ENCODE measurements at places on chromosomes 7 and 10.

DNA sequence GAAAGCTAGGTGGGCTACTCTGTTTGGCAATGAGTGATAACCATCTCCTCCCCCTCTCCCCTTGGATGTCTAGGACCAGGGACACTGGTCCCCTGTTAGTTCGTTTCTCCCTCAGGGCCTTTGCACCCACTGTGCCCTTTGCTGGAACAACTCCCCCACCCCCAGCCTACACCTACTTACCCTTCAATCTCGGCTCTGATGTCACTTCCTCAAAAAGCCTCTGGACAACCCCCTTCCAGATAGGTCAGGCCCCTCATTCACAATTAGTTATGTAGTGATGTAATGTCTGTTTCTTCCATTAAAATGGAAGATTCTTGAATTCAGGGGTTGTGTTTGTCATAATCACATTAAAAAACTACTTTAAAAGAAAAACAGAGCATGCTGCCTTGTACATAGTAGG, 152.9 kb downstream of the SNX10 start:
- no peak for DNase-seq

GRCh38 chr7:11539853-11540252, 292.1 kb downstream of the THSD7A start:
- no peak for DNase-seq

DNA sequence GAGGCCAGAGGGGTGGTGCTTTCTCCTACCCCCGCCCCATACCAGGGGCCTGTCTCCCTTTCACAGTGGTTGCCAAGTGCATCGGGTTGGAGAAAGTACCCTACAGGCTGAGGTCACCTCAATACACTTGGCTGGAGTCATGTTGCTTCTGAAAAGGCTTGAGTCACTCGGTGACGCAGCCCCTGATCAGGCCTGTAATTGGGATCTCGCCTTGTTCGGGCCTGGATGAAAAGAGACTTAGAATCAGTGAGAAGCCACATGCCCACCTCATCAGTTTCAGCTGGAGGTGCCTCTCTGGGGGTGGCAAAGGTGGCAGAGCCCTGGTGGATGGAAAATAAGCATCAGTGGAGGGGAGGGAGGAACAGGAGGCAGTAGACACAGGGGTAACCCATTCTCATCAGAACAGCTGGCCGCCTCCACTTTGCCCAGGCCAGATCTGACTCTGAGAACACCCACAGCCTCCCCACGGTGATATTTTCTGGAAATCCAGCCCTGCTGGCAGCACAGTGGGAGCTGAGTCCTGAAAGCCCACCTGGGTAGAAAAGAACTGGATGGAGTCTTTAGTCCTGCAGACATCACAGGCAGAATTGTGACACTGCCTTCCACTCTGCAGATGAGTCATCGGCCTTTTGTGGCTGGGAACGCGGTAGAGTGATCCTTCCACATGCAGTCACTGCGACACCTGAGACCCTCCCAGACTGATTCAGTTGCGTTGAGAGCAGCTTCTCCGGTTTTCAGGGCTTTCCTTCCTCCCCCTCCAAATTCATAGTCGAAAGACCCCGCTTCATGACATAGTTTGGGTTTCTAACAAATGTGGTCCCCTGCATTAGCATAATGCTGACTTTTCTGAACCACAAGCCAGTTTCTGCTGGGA, 108.0 kb downstream of the GRK5 start:
- DNase-seq: peak; percentile 82

- DNase-seq: no peak
Observed at GRCh38 chr10:614790-615582, 74.5 kb downstream of the DIP2C start.

DNA sequence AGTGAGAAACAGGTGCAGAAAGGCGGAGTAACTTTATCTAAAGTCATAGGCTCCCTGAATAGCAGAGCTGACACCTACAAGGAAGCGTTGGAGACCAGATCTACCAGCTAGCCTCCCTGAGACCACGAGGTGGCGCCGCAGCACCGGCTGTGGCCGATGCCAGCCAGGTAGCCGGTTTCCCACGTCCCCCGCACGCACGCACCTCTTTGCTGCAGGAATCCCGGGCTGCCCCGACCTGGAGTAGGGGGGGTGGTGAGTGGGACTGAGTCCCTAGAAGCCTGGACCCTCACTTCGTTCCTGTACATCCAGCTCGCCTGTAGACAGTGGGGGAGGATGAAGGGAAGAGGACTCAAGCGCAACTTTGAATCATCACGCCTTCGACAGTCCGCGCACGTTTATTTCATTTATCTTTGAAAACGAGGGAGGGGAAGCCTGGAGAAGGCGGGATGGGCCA, 3.7 kb downstream of the ELOVL3 start:
- peak; percentile 80 for DNase-seq

- no peak for DNase-seq
Observed at GRCh38 chr7:114652041-114652440, 237.4 kb downstream of the FOXP2 start.

GRCh38 chr7:102220960-102221800, 65.5 kb upstream of the SH2B2 start:
- DNase-seq: no peak

- no peak for DNase-seq
Observed at GRCh38 chr10:110244550-110244949, 37.1 kb downstream of the MXI1 start.

- no peak for DNase-seq
Observed at GRCh38 chr10:122688293-122688989, 11.2 kb downstream of the C10orf120 start.

- DNase-seq: no peak
Observed at GRCh38 chr7:19284136-19284535, 138.9 kb upstream of the FERD3L start.

DNA sequence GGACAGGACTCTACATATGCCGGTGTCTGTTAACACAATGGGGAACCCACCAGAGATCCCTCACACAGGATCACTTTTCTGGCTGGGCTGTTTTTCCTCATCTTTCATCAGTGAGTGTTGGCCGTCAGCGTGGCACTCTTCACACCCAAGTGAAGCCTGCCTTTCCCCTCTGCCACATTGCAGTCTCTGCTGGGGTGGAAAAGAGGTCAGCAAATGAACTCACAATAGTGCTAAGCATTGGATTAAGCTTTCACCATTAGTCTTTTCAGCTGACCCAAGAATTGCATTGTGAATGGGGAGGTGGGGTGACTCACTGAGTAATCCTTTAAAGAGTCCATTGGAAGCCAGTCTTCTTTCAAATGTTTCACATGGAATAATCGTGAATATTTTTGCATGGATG, 143.0 kb downstream of the KIAA1217 start:
- no peak for DNase-seq

- DNase-seq: no peak
Observed at GRCh38 chr7:768881-769504, 41.9 kb upstream of the PRKAR1B start.

Data from T-helper 2 cell treated with Interferon-gamma antibody and Interleukin-4, amounts not matched to agents 5 μg/mL and 100 μg/mL, for 36 hours (primary cell).